ENCODE measurements at places on chromosomes 5 and 9. TPM values are rescaled to one million over a fixed set of nuclear protein-coding genes. Genes with fewer than 3 reads are reported as not detected.

Gene ORM2
- not detected for total RNA-seq

Gene FAM81B
- total RNA-seq: 3.6 TPM

Gene MOB3B
- 0.57 TPM for total RNA-seq

Gene SEMA5A
- 0.94 TPM for total RNA-seq

Gene SPATA31C1
- total RNA-seq: not detected

Measured in T-helper 17 cell (primary cell).